ENCODE measurements at places on chromosomes 16 and 17. TPM values are rescaled to one million over a fixed set of nuclear protein-coding genes. Genes with fewer than 3 reads are reported as not detected.

- peaks cover 34% of the 10 kb centered on the region for H3K4me1 ChIP-seq
- H3K27ac ChIP-seq: no peak overlapping the region
- peak overlapping the region; percentile 64 for H3K4me3 ChIP-seq
- DNase-seq: peak; percentile 73
- H3K27me3 ChIP-seq: no peaks in the 10 kb centered on the region
- H3K36me3 ChIP-seq: no peaks in the 10 kb centered on the region
Observed at GRCh38 chr16:79601931-79602627, 1.5 kb upstream of the MAF start.

- no peaks in the 10 kb centered on the region for H3K27me3 ChIP-seq
- no peaks in the 10 kb centered on the region for H3K36me3 ChIP-seq
- DNase-seq: no peak
- no peaks in the 10 kb centered on the region for H3K4me1 ChIP-seq
Observed at GRCh38 chr17:70055000-70055399, 20.0 kb upstream of the KCNJ16 start.

GRCh38 chr16:75938818-75939217, 212.5 kb upstream of the CPHXL start:
- no peak for DNase-seq
- H3K36me3 ChIP-seq: no peaks in the 10 kb centered on the region
- H3K4me1 ChIP-seq: no peaks in the 10 kb centered on the region

- no peak overlapping the region for H3K27ac ChIP-seq
- no peak overlapping the region for H3K4me3 ChIP-seq
- H3K4me1 ChIP-seq: no peaks in the 10 kb centered on the region
- H3K27me3 ChIP-seq: no peaks in the 10 kb centered on the region
- no peak for DNase-seq
- H3K36me3 ChIP-seq: no peaks in the 10 kb centered on the region
Observed at GRCh38 chr17:66811683-66812054, 23.2 kb upstream of the CACNG5 start.

DNA sequence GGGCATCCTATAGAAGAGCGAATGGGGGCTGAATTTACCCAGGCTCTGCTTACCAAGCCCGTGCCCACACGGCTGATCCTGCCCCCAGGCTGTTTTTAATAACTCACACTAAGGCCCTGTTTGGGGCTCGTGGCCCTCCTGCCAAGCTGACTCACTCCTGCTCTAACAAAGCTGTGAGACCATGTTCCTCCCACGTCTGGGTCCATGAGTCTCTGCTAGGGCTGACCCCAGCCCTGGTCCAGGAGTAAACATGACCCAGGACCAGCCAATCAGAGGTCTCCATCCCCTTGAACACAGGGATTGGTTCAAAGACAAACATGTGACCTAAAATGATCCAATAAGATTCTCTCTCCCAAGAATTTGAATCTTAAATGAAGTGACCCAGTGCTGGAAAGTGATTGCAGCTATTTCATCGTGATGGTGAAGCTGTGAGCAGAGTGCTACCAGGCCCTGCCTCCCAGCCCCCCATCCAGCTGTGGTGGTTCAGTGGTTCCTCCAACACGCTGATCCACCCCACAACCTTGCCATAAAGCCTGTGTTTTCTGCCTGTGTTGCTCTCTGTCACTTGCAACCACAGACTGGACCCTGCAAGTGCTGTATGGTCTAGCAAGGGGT, 57.2 kb downstream of the C16orf82 start:
- H3K27me3 ChIP-seq: no peaks in the 10 kb centered on the region
- H3K27ac ChIP-seq: no peak overlapping the region
- no peaks in the 10 kb centered on the region for H3K4me1 ChIP-seq
- DNase-seq: no peak
- H3K36me3 ChIP-seq: no peaks in the 10 kb centered on the region

GRCh38 chr16:89697616-89698331, 3.7 kb downstream of the SPATA2L start:
- H3K4me1 ChIP-seq: peaks cover 35% of the 10 kb centered on the region
- H3K27ac ChIP-seq: no peak overlapping the region
- H3K27me3 ChIP-seq: no peaks in the 10 kb centered on the region
- DNase-seq: peak; percentile 36
- H3K4me3 ChIP-seq: no peak overlapping the region
- peaks cover 17% of the 10 kb centered on the region for H3K36me3 ChIP-seq

GRCh38 chr17:33463887-33464286, 170.8 kb upstream of the ASIC2 start:
- H3K4me1 ChIP-seq: no peaks in the 10 kb centered on the region
- no peak overlapping the region for H3K4me3 ChIP-seq
- no peak for DNase-seq
- H3K36me3 ChIP-seq: no peaks in the 10 kb centered on the region

DNA sequence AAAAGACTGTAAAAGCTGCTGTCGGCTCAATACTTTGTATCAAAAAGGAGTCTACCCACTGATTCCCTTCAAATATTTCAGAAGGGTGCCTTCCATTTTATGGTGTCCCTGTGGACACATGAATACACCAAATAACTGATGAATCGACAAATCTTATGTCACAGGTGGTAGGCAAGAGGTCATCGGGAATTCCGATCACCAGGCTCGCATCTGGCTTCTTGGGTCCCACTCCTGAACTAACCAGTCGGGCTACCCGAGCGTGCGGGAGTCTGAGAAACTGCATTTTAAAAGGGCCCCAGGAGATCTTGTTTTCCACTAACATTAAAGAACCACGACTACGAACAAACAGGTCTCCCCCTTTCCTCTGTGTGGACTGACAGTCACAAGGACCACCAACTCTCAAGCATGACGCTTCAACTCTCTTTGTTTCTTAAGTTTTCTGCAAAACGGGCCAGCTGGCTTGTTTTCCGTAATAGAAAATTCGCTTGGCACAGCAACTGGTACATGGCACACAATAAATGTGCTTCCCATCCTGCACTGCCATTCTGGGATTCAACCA, 873 bp downstream of the PSME3IP1 start:
- DNase-seq: no peak
- H3K27ac ChIP-seq: peak overlapping the region; percentile 92
- peak overlapping the region; percentile 89 for H3K4me3 ChIP-seq

- H3K4me1 ChIP-seq: peaks cover 22% of the 10 kb centered on the region
- H3K27ac ChIP-seq: no peak overlapping the region
- H3K27me3 ChIP-seq: peaks cover 52% of the 10 kb centered on the region
Observed at GRCh38 chr16:178668-179015, 1.6 kb upstream of the HBQ1 start.

DNA sequence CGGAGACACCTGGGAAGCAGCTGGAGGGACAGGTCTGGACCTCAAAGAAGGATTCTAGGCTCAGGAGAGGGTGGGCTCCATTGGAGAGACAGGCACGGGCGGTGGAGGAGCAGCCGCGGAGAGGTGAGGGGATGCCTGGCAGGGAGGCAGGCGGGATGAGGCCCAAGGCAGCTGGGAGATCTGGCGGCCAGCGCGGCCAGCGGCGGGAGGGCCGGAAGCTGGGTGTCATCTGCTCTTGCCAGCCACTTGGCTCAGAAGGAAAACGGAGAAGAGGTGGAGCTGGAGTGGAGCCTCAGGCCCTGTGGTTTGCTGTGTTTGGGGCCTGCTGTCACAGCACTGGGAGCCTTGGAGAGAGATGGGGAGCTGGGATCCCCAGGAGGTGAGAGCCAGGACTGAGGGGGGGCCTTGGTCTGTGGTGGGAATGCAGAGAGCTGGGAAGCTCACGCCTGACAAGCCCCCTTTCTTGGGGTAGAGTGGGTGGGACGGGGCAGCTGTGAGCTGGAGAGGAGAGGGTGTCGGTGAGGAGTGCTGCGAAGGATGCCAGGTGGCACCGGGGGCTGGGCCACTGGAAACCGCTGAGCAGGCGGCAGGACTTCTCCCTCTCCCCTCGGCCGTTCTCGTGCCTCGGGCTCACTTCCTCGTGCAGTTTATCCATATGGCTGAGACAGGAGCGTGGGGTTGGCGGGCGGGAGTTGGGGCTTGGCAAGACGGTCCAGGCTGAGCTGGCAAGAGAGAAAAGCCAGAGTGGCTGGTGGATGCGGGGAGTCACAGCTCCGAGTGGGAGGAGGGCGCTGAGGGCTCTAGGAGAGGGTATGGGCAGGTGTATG, 8.0 kb downstream of the TBC1D24 start:
- H3K4me3 ChIP-seq: no peak overlapping the region
- H3K27me3 ChIP-seq: no peaks in the 10 kb centered on the region
- H3K4me1 ChIP-seq: peaks cover 23% of the 10 kb centered on the region
- no peaks in the 10 kb centered on the region for H3K36me3 ChIP-seq

GRCh38 chr16:30884760-30885159, 9.1 kb downstream of the BCL7C start:
- no peak overlapping the region for H3K27ac ChIP-seq
- H3K4me1 ChIP-seq: peaks cover 8% of the 10 kb centered on the region
- peaks cover 19% of the 10 kb centered on the region for H3K36me3 ChIP-seq
- no peak overlapping the region for H3K4me3 ChIP-seq
- peak; percentile 52 for DNase-seq
- no peaks in the 10 kb centered on the region for H3K27me3 ChIP-seq

DNA sequence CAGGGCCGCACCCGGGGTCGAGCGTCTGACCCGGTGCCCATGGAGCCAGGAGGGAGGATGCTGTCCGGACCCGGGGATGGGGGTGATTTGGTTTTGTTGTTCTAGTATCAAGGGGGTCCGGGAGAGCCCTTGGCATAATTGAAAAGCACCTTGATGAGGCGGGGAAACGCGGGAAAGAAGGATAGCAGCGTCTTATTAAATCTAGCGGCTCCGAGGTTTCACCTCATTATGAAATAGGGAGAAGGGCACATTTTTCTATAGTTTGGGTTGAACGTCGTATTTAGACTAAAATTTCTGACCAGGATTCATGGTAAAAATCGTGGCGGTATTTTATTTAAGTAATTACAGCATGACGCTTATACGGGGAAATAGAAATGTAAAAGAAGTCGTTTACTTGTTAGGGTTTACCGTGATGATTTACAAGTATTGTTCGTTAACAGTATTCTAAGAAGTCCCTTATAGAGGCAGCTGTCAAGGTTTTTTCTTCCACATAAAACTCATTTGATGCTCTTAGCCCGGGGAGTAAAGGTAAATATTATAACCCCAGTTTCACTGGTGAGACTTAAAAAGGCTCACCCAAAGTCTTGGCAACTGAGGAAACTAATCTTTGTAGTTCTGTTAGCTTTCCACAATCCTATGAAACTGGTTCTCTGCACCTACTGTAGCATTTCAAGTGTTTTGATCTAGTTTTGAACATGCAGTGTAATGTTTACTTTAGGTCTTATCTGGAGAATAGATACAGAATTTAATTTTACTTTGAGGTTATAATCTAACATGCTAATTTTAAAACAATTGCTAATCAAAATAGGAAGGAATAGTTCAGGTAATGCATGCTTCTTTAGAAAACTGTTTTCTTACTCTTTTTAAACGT, 756 bp downstream of the LUC7L3 start:
- peak overlapping the region; percentile 97 for H3K27ac ChIP-seq
- peak overlapping the region; percentile 95 for H3K4me3 ChIP-seq
- no peaks in the 10 kb centered on the region for H3K27me3 ChIP-seq
- peaks cover 11% of the 10 kb centered on the region for H3K36me3 ChIP-seq

- H3K36me3 ChIP-seq: no peaks in the 10 kb centered on the region
- no peak overlapping the region for H3K27ac ChIP-seq
- H3K27me3 ChIP-seq: no peaks in the 10 kb centered on the region
- peaks cover 10% of the 10 kb centered on the region for H3K4me1 ChIP-seq
- H3K4me3 ChIP-seq: no peak overlapping the region
Observed at GRCh38 chr16:2675714-2676113, 6.6 kb upstream of the KCTD5 start.

DNA sequence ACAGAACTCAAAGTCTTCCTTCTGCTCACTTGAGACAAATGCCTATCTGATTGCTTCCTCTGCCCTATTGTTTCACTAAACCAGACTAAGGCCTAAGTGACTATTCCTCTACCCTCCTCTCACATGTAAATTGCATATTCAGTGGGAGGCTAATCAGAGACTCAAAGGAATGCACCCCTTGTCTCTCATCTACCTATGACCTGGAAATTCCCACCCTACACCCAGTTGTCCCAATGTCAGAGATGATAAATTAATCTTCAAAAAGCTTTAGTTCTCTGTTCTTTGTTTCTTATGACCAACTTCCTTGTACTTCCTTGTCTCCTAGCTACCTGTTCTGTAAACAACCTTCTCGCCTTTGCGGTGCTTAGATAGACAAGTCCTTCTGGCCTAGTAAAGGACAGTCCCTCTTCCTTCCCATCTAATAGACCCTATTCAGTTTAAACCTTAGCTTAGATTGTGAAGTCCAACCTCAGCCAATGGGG, 76.0 kb downstream of the EMP2 start:
- no peak for DNase-seq
- no peak overlapping the region for H3K27ac ChIP-seq
- H3K27me3 ChIP-seq: no peaks in the 10 kb centered on the region
- H3K4me1 ChIP-seq: peaks cover 13% of the 10 kb centered on the region

- peaks cover 10% of the 10 kb centered on the region for H3K4me1 ChIP-seq
- H3K4me3 ChIP-seq: no peak overlapping the region
- no peak for DNase-seq
- H3K27ac ChIP-seq: no peak overlapping the region
- no peaks in the 10 kb centered on the region for H3K27me3 ChIP-seq
Observed at GRCh38 chr17:61862105-61862574, 1.2 kb downstream of the BRIP1 start.

- no peak overlapping the region for H3K4me3 ChIP-seq
- H3K36me3 ChIP-seq: peaks cover 4% of the 10 kb centered on the region
- no peaks in the 10 kb centered on the region for H3K4me1 ChIP-seq
- H3K27ac ChIP-seq: peak overlapping the region; percentile 36
- no peaks in the 10 kb centered on the region for H3K27me3 ChIP-seq
- no peak for DNase-seq
Observed at GRCh38 chr17:1146561-1147265, 33.1 kb downstream of the ABR start.

DNA sequence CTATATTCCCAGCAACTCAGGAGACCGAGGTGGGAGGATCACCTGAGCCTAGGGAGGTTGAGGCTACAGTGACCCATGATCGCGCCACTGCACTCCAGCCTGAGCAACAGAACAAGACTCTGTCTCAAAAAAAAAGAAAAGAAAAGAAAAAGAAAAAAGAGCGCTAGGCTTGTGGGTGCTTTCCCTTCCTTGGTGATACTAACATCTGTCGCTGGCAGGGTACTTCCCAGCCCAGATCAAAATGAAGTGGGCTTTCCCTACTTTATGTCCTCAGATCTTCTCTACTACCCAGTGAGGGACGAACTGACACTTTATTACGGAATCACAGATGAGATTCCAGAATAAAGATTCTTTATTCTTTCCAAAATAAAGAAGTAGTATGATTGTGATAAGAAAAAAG, 103.8 kb upstream of the NOL11 start:
- no peak overlapping the region for H3K27ac ChIP-seq
- H3K36me3 ChIP-seq: no peaks in the 10 kb centered on the region
- DNase-seq: no peak
- H3K27me3 ChIP-seq: no peaks in the 10 kb centered on the region

- H3K27me3 ChIP-seq: peaks cover 16% of the 10 kb centered on the region
- H3K4me1 ChIP-seq: peaks cover 50% of the 10 kb centered on the region
- DNase-seq: peak; percentile 69
Observed at GRCh38 chr17:49224198-49224996, 6.2 kb downstream of the PHOSPHO1 start.

Gene CSH1
- total RNA-seq: not detected

Gene KIFC3
- total RNA-seq: 0.67 TPM

Gene LYRM1
- total RNA-seq: 21.8 TPM

Gene EDC4
- 83.3 TPM for total RNA-seq

Gene PITPNM3
- 0.49 TPM for total RNA-seq

Gene ENDOV
- 49.5 TPM for total RNA-seq

Gene PLA2G10
- total RNA-seq: not detected

Gene HOXB2
- total RNA-seq: 8.1 TPM

Measured in B cell (primary cell).